ENCODE measurements at places on chromosomes 4 and X. TPM values are rescaled to one million over a fixed set of nuclear protein-coding genes. Genes with fewer than 3 reads are reported as not detected.
A peak's percentile ranks its signal among the peaks of the same experiment; 100 is the strongest.

GRCh38 chr4:141463678-141464077 lies 172.7 kb upstream of the IL15 start:
- DNase-seq = no peak
- H3K27me3 ChIP-seq = no peaks in the 10 kb centered on the region
- H3K27ac ChIP-seq = no peak overlapping the region
- H3K36me3 ChIP-seq = no peaks in the 10 kb centered on the region

DNA sequence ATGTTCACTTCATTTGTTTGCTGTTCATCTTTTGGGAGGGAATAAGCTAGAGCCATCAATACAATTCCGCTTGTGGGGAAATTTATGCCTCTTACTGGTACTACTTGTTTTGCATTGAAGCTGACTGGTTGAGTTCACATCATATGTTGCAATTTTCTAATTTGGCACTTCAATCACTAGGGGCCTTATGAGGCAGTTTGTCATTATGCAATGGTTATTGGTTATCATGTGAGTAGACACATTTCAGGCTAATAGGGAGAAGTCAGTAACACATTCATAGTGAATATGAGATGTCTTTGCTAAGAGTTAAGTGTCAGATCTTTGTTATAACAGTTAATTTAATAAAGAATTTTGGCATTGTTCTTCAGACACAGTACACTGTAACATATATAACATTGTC lies 5.0 kb downstream of the RPL36A start:
- H3K27me3 ChIP-seq = no peaks in the 10 kb centered on the region
- DNase-seq = no peak
- peak overlapping the region; percentile 68 for H3K27ac ChIP-seq
- H3K4me3 ChIP-seq = peak overlapping the region; percentile 8
- H3K36me3 ChIP-seq = peaks cover 42% of the 10 kb centered on the region

DNA sequence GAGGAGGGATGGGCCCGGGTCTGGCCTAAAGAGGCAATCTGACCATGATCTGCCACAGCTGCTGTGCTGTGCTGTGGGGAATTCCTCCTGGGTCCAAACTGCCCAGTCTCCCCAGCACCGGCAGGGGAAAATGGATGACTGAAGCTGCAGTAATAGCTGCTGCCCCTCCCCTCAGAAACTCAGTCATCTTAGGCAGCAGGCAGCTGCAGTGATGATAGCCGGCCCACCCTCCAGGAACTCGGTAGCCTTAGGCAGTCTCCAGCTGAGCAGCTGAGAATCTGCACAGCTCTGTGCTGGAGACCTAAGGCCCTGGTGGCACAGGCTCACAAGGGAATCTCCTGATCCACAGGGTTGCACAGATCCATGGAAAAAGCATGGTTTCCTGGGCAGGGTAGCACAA lies 113.4 kb upstream of the USP38 start:
- no peaks in the 10 kb centered on the region for H3K27me3 ChIP-seq
- H3K4me1 ChIP-seq = no peaks in the 10 kb centered on the region
- no peak overlapping the region for H3K4me3 ChIP-seq
- H3K36me3 ChIP-seq = no peaks in the 10 kb centered on the region

GRCh38 chrX:50068285-50068563 lies 132.6 kb downstream of the AKAP4 start:
- H3K4me3 ChIP-seq = no peak overlapping the region
- H3K4me1 ChIP-seq = no peaks in the 10 kb centered on the region
- H3K27ac ChIP-seq = no peak overlapping the region
- no peak for DNase-seq
- no peaks in the 10 kb centered on the region for H3K27me3 ChIP-seq
- H3K36me3 ChIP-seq = no peaks in the 10 kb centered on the region

- no peak for DNase-seq
- H3K27ac ChIP-seq = no peak overlapping the region
- no peaks in the 10 kb centered on the region for H3K27me3 ChIP-seq
Measured at GRCh38 chr4:110793381-110793801, 170.5 kb upstream of the PITX2 start.

- H3K4me1 ChIP-seq = no peaks in the 10 kb centered on the region
- no peak overlapping the region for H3K4me3 ChIP-seq
- no peak overlapping the region for H3K27ac ChIP-seq
- peaks cover 7% of the 10 kb centered on the region for H3K36me3 ChIP-seq
- peaks cover 43% of the 10 kb centered on the region for H3K27me3 ChIP-seq
- DNase-seq = no peak
Measured at GRCh38 chr4:47741200-47741599, 96.7 kb downstream of the CORIN start.

- no peak overlapping the region for H3K4me3 ChIP-seq
- no peak overlapping the region for H3K27ac ChIP-seq
- H3K36me3 ChIP-seq = no peaks in the 10 kb centered on the region
- H3K27me3 ChIP-seq = no peaks in the 10 kb centered on the region
Measured at GRCh38 chrX:13420545-13421183, 100.8 kb upstream of the ATXN3L start.

DNA sequence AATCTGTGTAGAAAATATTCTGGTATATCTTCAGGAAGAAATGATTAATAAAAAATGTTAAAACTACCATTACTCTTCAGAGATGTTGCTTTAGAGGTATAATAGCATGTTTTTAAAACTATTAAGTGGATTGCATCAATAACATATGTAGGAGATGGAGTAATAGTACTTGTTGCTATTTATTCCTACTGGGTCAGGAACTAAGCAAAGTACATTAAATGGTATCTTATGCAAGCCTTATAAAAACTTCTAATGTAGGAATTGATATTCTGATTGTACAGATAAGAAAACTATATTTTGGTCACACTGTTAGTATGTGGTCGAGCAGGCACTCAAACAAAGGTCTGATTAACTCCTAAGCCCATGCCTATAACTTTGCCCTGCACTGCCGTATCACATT lies 31.4 kb upstream of the PDLIM5 start:
- peaks cover 19% of the 10 kb centered on the region for H3K36me3 ChIP-seq
- H3K27me3 ChIP-seq = peaks cover 54% of the 10 kb centered on the region
- no peak for DNase-seq

- peaks cover 5% of the 10 kb centered on the region for H3K36me3 ChIP-seq
- no peaks in the 10 kb centered on the region for H3K27me3 ChIP-seq
- peaks cover 10% of the 10 kb centered on the region for H3K4me1 ChIP-seq
- DNase-seq = no peak
- H3K4me3 ChIP-seq = no peak overlapping the region
- no peak overlapping the region for H3K27ac ChIP-seq
Measured at GRCh38 chr4:56666279-56666678, 14.8 kb downstream of the HOPX start.

GRCh38 chrX:12881914-12882313 lies 15.0 kb downstream of the TLR7 start:
- no peak overlapping the region for H3K4me3 ChIP-seq
- no peaks in the 10 kb centered on the region for H3K36me3 ChIP-seq

GRCh38 chr4:65670020-65670330 lies 314 bp downstream of the EPHA5 start:
- H3K27me3 ChIP-seq = peaks cover 34% of the 10 kb centered on the region
- H3K4me3 ChIP-seq = no peak overlapping the region

DNA sequence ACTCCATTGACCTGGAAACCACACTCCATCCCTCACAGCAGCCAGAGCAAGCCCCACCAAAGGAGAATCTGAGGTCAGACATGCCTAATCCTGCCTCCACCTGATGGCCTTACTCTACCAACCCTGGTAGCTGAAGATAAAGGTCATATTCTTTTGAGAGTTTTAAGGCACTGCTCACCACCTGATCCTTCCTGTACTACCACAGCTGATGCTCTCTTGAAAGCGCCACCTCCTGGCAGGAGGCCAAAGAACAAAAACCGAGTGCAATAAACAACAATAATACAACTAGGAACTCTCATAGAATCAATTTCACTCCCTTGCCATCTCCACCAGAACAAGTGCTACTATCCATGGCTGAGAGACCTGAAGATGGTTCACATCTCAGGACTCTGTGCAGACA lies 301.6 kb downstream of the NAF1 start:
- H3K4me3 ChIP-seq = no peak overlapping the region
- no peaks in the 10 kb centered on the region for H3K27me3 ChIP-seq
- DNase-seq = no peak
- H3K36me3 ChIP-seq = no peaks in the 10 kb centered on the region
- H3K4me1 ChIP-seq = no peaks in the 10 kb centered on the region

DNA sequence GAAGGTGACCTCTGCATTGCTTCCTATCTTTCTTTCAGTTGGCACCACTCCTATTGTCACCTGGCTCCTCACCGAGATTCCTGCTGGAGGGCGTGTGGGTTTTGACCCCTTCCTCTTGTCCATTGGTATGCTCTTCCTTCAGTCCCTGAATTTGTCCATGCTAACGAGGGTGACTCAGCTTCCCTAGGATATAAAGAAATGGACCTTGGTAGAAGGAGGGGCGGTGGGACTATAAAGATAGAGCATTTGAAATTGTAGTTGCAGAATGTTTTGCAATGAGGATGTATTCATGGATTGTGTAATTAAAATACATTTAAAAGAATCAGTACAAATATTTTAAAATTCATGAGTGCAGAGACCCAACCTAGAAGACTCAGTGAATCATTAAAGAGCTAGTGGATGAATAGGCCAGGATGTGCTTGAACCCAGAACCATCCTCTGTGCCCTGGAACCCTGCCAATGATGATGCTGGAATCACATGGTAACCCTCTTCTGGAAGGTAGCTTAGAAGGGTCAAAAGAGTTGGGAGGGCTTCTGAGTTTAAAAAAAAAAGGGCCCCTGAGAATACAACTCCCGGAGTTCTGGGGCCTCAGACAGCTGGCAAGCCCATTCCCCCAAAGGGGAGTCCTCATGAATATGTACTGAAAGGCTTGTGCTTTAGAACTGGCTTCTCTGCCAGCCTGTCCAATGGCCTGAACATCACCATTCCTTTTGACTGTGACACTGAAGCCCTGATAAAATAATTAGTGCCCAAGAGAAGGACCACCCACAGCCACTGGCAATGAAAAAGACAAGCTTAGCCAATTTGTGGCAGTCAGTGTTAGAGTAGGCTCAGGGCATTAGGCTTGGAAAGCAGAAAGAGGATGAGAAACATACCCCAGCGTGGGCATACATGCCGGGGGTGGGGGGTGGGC lies 8.0 kb downstream of the XPNPEP2 start:
- H3K36me3 ChIP-seq = no peaks in the 10 kb centered on the region
- no peaks in the 10 kb centered on the region for H3K27me3 ChIP-seq
- DNase-seq = no peak
- no peak overlapping the region for H3K4me3 ChIP-seq
- H3K27ac ChIP-seq = no peak overlapping the region
- peaks cover 37% of the 10 kb centered on the region for H3K4me1 ChIP-seq

GRCh38 chr4:122861172-122861943 lies 34.7 kb downstream of the FGF2 start:
- H3K27me3 ChIP-seq = peaks cover 17% of the 10 kb centered on the region
- no peak overlapping the region for H3K27ac ChIP-seq
- no peak for DNase-seq
- H3K36me3 ChIP-seq = no peaks in the 10 kb centered on the region
- H3K4me3 ChIP-seq = no peak overlapping the region
- no peaks in the 10 kb centered on the region for H3K4me1 ChIP-seq

GRCh38 chrX:38561951-38562719 lies 793 bp downstream of the TSPAN7 start:
- no peaks in the 10 kb centered on the region for H3K4me1 ChIP-seq
- H3K4me3 ChIP-seq = peak overlapping the region; percentile 50
- no peaks in the 10 kb centered on the region for H3K36me3 ChIP-seq
- no peak for DNase-seq

- H3K27me3 ChIP-seq = peaks cover 9% of the 10 kb centered on the region
- no peak for DNase-seq
- no peaks in the 10 kb centered on the region for H3K4me1 ChIP-seq
- no peaks in the 10 kb centered on the region for H3K36me3 ChIP-seq
- no peak overlapping the region for H3K27ac ChIP-seq
Measured at GRCh38 chrX:101642093-101642492, 17.6 kb downstream of the ARMCX2 start.

DNA sequence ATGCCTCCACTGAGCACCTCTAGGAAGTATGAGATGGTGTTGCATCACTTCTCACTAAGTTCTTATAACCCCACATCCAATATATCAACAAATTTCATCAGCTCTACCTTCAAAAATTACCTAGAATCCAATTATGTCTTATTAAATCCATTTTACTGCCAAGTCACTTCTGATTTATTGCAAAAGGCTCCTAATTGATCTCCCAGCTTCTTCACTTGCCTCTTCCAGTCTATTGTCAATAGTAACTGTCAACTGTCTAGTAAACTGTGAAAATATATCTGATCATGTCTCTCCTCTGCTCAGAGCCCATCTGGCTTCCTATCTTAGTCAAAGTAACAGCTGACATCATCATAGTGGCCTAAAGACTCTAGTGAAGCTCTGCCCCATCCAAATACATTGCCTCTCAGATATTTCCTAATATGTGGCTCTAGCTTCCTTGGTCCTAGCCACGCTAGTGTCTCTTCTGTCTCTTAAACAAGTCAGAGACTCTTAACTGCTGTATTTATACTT lies 414.5 kb upstream of the ATOH1 start:
- no peak for DNase-seq
- no peaks in the 10 kb centered on the region for H3K36me3 ChIP-seq
- H3K4me3 ChIP-seq = no peak overlapping the region
- no peaks in the 10 kb centered on the region for H3K4me1 ChIP-seq
- no peak overlapping the region for H3K27ac ChIP-seq
- no peaks in the 10 kb centered on the region for H3K27me3 ChIP-seq

GRCh38 chr4:80594701-80595100 lies 259.2 kb downstream of the CFAP299 start:
- H3K36me3 ChIP-seq = no peaks in the 10 kb centered on the region
- H3K4me1 ChIP-seq = no peaks in the 10 kb centered on the region
- no peaks in the 10 kb centered on the region for H3K27me3 ChIP-seq

DNA sequence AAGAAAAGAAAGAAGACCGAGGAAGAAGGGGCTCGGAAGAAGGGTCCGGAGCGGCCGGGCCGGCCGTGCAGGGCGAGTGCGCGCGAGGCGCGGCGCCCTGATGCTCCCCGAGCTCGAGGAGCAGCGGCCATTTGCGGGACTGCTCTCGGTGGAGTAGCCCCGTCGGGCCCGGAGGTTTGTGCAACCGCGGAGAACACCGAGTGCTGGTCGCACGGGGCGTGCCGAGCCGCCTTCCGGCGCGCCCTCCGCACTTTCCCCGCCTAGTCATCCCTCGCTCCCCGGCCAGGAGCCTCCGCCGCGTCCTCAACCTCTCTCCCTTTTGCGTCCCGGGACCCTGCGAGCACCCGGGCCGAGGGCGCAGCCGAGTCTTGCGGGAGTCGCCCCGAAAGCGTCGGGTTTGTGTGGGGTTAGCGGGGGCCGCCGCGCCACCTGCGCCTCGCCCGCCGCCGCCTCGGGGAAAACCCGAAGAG lies 127.4 kb downstream of the LAS1L start:
- H3K4me1 ChIP-seq = peaks cover 4% of the 10 kb centered on the region
- peaks cover 39% of the 10 kb centered on the region for H3K27me3 ChIP-seq
- DNase-seq = no peak
- H3K27ac ChIP-seq = no peak overlapping the region
- H3K4me3 ChIP-seq = peak overlapping the region; percentile 48

GRCh38 chr4:135510582-135510981 lies 1309.0 kb upstream of the PABPC4L start:
- no peaks in the 10 kb centered on the region for H3K27me3 ChIP-seq
- no peak for DNase-seq
- H3K4me3 ChIP-seq = no peak overlapping the region
- H3K27ac ChIP-seq = no peak overlapping the region
- H3K36me3 ChIP-seq = no peaks in the 10 kb centered on the region
- H3K4me1 ChIP-seq = no peaks in the 10 kb centered on the region

- peaks cover 11% of the 10 kb centered on the region for H3K4me1 ChIP-seq
- H3K27ac ChIP-seq = no peak overlapping the region
- DNase-seq = no peak
Measured at GRCh38 chrX:41553688-41554087, 106.5 kb downstream of the NYX start.

PRKG2 gene
- total RNA-seq = 0.33 TPM

COL25A1 gene
- total RNA-seq = not detected

ZNF711 gene
- total RNA-seq = 0.26 TPM

RASGEF1B gene
- 3.9 TPM for total RNA-seq

FANCB gene
- total RNA-seq = 10.0 TPM

TMLHE gene
- total RNA-seq = 14.1 TPM

TMPRSS11F gene
- not detected for total RNA-seq

PPP1R3F gene
- 3.8 TPM for total RNA-seq

SMIM14 gene
- total RNA-seq = 7.8 TPM

ATOH1 gene
- total RNA-seq = not detected

INTU gene
- 0.50 TPM for total RNA-seq

All from natural killer cell treated with Interleukin-12 subunit alpha and Interleukin-12 subunit beta and Interleukin-15 and Interleukin-18, amount 100 ng/mL, for 72 hours (primary cell).